ENCODE measurements at places on chromosomes 1 and 21.

GRCh38 chr1:4741876-4742423 is 87.5 kb downstream of the AJAP1 start:
- no peak for DNase-seq

DNA sequence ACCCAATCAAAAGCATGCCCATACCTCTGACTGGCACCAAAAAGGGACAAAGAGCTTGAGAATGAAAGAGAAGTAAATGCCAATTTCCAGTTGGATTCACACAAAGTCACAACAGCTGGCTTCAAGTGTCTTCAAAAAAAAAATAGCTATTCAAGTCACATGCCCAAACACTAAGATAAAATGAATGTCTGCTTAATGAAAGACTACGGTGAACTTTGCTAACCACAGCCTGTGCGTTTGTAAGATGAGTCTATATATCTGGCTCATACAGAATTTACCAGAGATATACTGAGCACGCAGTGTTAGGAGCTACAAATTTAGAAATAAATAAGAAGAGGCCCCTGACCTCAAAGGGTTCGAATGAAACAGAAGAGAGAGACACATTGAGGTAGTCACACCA is 73.2 kb downstream of the DAB1 start:
- DNase-seq, result no peak

DNA sequence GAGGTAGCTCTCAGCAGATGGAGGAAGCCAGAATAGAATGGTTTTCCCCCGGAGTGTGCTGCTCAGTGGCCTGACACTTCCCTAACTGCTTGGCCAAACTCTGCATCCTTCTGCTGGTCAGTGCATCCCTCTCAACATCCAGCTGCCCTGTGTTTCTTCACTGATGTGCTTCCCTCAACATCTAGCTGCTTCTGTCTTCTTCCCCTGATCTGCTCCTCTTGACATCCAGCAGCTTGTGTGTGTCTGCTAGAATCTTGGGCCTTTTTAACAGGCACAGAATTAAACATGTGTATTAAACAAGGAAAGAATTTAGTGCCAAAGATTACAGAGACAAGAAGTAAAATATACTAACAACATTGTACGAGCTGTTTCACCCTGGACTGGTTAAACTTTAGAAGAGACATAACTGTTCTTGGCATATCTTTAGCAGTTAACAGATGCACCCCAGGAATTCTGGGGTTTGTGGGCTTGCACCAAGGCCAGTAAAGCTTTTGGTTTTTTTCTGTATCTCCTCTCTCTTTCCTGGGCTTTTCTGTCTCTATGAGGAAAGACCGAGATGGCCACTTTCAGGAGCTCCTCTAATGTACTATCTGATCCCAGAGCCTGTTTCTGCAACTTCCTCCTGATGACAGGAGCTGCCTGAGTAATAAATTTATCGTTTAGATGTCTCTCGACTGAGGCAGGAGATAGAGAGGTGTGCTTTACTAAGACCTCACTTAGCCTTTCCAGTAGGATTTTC is 34.8 kb upstream of the HSD3B1 start:
- no peak for DNase-seq

DNA sequence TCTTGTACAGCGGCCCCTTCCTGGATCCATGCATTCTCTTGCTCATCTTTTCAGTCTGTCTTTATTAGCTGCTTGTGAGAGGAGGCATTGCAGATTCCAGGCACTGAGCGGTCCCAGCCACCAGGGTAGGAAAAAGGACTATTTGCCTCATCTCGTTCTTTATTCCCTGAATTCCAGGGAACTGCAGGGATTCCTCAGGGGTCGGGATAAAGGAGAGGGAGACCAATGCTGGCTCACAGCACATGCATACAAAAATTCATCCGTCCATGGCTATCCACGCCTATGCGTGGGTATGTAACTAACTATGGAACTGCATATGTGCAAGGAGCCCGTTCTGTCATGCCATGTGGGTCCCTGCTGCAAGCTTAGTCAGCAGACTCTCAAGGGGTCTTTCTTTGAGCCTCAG is 879 bp upstream of the PLPPR5 start:
- DNase-seq, result no peak

DNA sequence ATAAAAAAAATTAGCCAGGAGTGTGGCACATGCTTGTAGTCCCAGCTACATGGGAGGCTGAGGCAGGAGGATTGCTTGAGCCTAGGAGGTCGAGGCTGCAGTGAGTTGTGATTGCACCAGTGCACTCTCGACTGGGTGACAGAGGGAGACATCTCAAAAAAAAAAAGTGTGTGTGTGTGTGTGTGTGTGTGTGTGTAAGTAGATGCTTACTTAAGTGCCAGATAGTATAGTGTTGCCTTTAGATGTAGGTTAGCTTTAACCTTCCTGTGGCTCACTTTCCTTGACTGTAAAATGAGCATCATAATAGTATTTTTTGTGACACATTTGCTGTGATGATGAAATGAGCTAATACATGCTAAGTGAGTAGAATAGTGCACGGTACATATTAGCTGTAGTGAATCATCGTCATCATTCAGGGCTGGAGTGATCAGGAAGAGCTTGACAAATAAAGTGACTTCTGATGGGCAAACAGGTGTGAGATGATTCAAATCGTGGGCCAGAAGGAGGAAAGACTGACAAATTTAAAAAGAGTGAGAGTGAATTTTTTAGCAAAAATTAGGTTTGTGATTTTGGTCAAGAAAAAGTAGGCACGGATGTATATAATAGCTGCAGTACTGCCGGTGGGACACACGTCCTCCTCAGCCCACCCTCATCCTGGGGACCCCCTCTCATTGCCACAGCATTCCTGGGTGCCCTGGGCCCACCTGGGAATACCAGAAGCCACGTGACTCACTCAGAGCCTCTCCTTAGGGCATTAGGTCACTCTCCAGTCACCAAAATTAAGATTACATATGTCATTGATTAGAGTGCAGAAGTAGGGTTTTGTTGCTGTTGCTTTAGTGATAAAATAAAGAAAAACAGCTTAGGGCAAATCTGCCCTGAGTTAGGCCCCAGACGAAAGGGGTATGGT is 33.9 kb downstream of the EIF2D start:
- DNase-seq, result no peak

- no peak for DNase-seq
Observed at GRCh38 chr1:4745560-4745959, 91.2 kb downstream of the AJAP1 start.

DNA sequence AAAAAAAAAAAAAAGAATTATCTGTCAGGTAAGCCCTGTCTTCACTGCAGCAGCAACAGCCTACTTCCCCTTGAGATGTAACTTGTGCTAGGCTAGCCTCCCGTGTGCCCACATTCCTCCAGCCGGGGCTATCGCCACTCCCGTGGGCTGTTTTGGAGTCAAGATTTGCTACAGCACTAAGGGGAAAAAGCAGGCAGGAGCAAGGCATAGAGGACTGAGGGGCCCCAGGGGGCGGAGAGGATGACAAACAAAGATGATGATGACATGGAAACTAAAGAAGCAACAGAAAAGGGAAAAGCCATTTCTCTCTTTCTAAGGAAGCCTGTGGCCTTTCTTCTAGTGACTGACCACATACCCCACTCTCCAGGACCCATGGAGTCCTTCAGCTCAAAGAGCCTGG is 1.9 kb downstream of the TNFAIP8L2 start:
- DNase-seq, result no peak

- no peak for DNase-seq
Observed at GRCh38 chr1:159882527-159882862, 17.5 kb downstream of the CFAP45 start.

GRCh38 chr1:102837551-102837950 is 270.8 kb downstream of the COL11A1 start:
- no peak for DNase-seq

DNA sequence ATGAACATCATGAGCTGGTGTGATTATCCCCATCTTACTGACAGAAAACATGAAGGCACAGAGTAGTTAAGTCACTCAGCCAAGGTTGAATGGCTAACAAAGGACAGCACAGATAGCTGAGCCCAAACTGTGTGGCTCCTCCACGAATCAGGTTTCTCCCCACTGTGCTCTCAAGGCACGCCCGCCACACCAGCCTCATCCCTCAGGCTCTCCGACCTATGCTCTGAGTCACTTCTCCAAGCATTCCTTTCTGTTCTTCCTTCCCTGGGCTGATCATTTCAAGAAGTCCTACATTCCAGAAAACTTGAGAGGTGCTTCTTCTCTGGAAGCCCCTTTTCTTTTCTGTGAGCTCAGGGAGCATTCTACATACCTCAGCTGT is 25.3 kb upstream of the SDC3 start:
- no peak for DNase-seq

- no peak for DNase-seq
Observed at GRCh38 chr1:46517010-46517600, 27.5 kb downstream of the DMBX1 start.

DNA sequence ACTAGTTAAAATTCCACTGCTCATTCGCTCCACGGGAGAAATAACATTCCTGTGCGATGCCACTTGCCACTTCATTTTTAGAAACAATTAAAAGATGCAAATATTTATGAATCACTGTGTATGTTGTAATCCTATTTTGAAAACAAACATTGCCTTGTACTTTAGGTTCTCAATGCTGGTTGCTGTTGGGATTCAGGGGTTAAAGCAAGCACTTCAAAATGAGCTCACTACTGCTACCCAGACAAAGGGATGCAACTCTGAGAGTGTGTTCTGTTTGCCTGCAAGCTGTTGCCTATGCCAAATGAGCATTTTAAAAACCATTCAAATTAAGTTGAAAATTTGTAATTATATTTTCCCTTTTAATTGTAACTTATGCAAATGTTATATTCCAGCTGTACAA is 87.5 kb downstream of the RWDD3 start:
- no peak for DNase-seq

DNA sequence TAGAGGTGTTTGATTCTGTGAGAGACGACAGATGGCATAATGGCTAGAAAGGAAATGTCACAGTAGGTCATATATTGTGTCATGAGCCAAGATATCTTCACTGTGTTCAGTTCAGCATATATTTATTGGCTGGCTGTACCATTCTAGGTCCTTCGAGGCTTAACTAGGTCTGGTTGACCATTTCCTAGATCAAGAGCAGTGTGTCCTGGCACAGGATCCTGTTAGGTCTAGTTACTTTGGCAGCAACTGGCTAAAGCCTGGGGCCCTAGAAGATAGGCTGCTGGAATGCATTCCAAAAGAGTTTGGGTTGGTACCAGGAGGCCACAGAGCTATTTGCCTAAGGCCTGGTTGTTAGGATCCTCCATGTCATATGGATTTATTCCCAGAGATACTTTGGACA is 20.9 kb downstream of the ZBTB40 start:
- DNase-seq, result no peak

GRCh38 chr1:159647616-159648015 is 60.0 kb downstream of the APCS start:
- no peak for DNase-seq

GRCh38 chr1:154490317-154490716 is 11.7 kb upstream of the TDRD10 start:
- DNase-seq, result no peak

DNA sequence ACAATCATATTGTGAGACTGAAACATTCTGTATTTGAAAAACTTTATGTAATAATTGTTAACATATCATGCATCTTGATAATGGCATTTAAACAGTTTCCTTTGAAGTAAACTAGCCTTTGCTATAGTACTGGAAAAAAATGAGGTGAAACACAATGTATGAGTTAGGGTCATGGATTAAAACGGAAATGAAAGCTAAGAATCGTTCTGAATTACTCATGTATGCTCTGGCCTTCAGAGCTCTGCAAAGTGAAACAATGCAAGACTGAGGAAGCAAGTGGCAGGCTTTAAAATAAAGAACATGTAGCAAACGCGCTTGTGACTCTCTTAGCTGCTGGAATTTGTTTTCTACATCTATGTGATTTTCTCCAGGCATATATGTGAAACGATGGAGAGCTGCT is 317.1 kb downstream of the DPYD start:
- DNase-seq, result no peak

DNA sequence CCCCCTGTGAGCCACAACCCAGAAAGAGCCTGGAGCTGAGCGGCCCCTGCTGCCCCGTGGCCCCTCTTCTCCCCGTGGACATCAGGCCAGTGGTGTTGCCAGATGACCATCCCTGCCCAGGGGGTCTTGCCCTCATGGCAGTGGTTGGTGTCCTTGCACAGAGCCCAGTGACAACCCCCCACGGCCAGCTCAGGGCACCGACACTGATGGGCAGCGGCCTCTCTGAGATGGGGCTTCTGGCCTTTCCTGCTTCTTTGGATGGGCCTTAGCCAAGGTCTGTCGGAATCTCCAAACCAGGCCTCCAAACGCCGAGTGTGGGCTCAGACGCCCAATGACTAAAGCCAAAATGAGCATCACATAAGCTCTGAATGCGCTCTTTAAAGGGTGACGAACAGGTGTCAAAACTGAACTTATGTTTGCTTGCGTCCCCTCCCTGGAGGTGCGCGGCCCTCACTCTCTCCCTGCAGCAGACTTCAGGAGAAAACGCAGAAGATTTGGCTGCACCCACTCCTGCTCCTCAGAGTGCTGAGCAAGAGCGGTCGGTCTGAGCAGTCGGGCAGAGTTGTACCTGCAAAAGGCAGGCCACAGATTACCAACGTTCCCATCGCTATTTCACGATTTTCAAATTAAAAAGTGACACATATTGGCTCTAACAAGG is 41.9 kb downstream of the UBE2G2 start:
- no peak for DNase-seq

- DNase-seq, result no peak
Observed at GRCh38 chr1:8831340-8831739, 13.9 kb upstream of the RERE start.
